ENCODE measurements at places on chromosomes 1 and 21. TPM values are rescaled to one million over a fixed set of nuclear protein-coding genes. Genes with fewer than 3 reads are reported as not detected.

GRCh38 chr21:41824466-41825207 is 54.5 kb downstream of the PRDM15 start:
- no peak for DNase-seq

Gene ZNF678
- 7.4 TPM for total RNA-seq

- DNase-seq = no peak
Observed at GRCh38 chr1:195608883-195609282, 999.4 kb downstream of the KCNT2 start.

DNA sequence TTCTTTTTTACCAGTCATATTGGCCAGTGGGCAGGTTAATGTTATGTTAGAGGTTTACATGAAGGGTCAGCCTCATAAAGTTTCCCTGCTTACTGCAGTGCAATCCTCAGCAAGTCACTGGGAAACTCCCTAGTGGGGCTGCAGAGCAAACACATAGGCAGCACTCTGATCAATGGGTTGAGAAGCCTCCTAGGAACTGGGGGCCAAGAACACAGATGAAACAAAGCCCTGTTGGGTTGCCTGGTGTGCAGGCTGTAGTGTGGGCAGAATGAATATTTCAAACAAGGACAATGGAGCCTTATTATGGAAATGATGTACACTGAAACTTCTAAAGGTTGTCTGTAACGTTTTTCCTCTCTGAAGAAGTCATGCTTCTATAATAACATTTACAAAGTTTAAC is 431.6 kb upstream of the PTBP2 start:
- DNase-seq = no peak

GRCh38 chr1:39205781-39206464 is 1.4 kb downstream of the MACF1 start:
- no peak for DNase-seq

- no peak for DNase-seq
Observed at GRCh38 chr1:211713231-211713630, 37.8 kb upstream of the NEK2 start.

DNA sequence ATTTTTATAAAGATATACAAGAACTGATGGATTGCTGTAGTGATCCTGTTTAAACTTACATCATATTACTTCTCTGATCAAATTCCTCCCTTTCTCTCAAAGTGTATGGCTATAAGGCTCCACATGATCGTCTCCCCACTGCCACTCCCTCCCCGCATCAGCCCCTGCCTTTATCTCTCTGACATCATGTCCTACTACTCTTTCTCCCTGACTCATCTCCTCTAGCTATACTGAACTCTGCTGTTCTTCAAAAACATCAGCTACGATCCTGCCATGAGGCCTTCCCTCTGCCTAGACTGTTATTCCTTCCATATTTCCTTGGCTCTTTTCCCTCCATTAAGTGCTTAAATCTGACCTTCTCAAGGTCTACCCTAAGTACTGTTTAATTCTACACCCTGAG is 22.8 kb downstream of the HFM1 start:
- no peak for DNase-seq

Gene RAB25
- total RNA-seq = 0.56 TPM

Gene DARS2
- 43.6 TPM for total RNA-seq

DNA sequence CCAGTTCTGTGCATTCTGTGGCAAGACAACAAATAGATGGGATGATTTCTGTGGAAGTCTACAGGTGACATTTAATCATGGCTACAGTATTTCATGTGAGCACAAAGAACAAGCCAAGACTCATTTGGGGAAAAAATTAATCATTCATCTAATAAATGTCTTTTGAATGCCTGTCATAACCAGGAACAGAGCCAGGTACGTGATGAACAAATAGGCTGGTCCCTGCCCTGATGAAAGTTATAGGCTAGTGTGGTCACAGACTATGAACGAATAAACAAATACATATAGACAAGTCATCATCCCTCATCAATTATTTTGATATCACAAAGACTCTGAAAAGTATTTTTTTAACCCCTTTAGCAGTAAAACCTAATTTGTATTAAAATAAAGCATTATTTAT is 226.4 kb upstream of the RRP15 start:
- no peak for DNase-seq

Gene FCGR2B
- not detected for total RNA-seq

- DNase-seq = peak; percentile 54
Observed at GRCh38 chr1:157073944-157074685, 25.5 kb downstream of the ETV3L start.

GRCh38 chr1:47179017-47179987 is 10.5 kb downstream of the PDZK1IP1 start:
- DNase-seq = peak; percentile 91

DNA sequence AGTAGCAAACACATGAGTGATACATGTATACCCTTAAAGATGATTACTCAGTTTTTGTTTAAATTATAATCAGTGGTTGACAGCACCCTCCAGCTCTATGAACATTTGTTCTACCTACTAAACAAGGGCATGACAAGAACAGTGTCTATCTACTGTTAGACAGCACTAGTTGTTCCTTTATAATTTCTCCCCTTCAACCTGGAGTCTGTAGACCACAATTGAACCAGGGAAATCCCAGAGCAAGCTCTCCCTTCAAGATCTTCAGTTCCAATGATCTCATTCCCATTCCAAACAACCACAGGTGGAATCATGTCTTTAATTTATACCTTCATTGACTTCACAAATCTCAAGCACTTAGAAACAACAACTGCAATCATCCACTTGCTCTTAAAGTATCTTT is 216.1 kb downstream of the HHIPL2 start:
- no peak for DNase-seq

Gene MPL
- total RNA-seq = not detected

DNA sequence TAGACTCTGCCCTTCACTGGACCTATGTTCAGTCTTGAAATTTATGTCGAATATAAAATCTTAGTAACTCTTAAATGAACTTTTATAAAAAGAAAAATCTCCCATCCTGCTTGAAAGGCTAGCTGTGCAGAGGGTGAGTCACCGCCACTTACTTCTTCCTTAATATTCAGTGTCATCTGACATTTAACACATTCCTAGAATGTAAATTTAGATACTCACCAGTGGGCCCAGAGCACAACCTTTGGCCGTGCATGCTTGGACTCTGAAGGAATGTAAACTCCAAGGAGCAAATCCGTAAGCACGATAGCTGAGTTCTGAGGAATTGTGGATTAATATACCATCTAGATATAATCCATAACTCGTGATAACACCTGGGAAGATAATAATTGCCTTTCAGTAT is 403.3 kb downstream of the KCTD3 start:
- no peak for DNase-seq

DNA sequence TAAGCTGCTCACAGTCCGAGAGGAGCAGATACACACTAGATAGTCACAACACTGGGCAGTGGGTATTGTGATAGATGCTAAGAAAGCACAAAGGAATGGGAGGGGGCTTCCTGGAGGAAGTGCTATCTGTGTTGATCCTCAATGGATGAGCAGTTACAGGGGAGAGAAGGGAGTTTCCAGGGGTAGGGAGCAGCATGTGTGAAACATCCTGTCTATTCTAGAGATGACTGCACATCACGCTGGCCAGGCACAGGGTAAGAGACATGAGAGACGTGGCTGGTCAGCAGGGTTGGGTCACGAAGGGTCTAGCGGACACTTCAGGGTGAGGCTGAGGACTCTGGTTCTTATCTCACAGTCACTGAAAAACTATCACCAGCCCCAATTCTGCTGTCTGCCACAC is 235.2 kb downstream of the TRABD2B start:
- DNase-seq = no peak
